ENCODE measurements at places on chromosomes 6 and 20.

DNA sequence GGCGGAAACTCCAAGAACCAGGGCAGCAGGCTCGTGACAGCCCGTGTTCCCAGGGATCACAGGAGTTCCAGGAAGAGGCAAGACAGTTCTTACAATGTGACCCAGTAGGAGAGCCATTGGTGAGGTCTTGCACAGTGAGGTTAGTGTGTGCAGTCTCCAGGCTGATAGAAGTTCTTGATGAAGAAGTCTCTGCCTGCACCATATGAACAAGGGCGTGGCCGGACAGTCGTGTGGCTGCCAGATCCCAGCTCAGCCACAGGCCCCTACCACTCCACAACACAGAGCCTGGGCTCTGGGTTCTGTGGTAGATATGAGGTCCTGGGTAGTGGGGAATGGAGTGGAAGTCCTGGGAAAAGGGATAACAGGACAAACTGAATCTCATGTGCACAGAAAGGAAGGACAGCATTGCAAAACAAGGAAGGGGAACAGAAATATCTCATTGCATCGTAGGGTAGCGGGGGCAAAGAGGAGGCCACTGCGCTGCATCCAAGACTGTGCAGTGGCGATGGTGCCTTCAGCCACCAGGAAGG is 65.2 kb downstream of the STX11 start:
- no peak for DNase-seq

GRCh38 chr6:2920671-2921112 is 17.6 kb upstream of the SERPINB9 start:
- DNase-seq = no peak

DNA sequence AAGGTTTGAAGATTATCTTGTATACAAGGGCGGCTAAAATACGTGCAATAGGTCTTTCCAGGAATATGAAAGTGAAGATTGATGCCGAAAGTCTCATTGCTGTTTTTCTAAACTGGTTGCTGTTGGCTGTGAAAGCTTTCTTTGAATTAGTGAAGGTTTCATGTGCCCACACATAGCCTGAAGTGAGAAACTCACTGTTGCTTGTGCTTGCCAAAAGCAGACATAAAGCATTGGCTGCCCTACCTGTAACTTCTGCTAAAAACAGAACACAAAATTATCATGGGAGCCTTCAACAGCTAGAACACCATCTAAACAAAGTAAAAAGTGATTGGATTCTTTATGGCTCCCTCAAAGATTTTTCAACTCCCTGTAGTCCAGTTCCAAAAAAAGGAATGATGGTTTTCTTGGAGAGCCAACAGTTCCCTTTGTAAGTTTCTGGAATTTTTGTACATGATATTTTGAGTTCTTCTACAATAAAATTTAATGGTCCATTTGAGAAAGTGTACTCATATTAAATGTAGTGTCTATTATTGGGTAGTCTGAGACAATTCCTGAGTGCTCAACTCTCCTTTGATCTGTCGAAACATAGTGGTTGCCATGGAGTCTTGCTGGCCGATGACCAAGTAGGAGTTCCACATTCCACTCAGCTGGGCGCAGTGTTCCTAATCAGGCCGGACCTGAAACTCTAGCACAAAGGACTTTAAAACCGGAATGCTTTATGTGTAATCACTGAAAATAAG is 68.5 kb downstream of the PLEKHG1 start:
- no peak for DNase-seq

DNA sequence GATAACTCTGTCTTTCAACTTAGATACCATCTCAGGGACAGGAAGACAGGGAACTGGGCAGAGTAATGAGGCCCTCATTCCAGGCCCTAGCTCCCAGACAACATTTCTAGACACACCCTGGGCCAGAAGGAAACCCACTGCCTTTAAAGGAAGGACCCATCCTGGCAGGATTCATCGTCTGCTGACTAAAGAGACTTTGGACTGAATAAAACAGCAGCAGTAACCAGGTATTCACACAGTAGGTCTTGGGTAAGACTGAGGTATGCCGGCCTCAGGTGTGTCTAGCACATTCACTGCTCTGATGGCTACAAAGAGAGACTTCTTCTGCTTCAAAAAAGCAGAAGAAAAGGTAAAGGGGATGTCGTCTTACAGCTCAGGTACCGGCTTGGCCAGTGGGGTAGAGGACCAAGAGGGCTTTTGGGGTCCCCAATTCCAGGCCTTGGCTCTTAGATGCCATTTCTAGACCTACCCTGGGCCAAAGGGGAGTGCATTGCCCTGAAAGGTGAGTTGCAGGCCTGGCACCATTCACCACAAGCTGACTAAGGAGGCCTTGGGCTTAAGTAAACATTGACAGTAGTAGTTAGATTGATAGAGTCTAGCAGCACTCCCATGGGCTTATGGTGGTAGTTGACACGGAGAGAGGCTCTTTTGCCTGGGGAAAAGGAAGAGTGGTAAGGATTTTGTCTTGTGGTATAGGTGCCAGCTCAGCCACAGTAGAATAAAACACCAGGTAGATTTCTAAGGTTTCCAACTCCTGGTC is 13.4 kb downstream of the SNX14 start:
- no peak for DNase-seq

DNA sequence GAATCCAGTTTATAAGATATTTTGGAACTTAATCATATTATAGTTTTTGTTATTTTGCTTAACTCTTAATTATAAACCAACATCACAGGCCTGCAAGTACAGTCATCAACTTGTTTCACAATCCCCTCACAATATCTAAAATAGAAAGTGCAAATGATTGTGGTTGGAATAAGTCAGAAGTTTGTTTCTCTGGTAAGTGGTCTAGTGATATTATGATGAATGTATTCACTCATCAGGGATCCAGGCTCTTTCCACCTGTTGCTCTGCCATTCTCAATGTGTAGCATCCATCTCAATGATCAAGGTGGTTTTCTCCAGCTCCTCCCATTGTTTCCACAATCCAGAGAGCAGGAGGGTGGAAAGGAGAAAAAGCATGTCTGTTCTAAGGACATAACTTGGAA is 54.2 kb downstream of the OPN5 start:
- DNase-seq = no peak

- DNase-seq = no peak
Measured at GRCh38 chr6:126738146-126738545, 380.3 kb upstream of the RSPO3 start.

- DNase-seq = no peak
Measured at GRCh38 chr6:137291441-137291840, 72.3 kb upstream of the IFNGR1 start.

GRCh38 chr20:1810926-1811620 is 84.1 kb upstream of the SIRPA start:
- no peak for DNase-seq

DNA sequence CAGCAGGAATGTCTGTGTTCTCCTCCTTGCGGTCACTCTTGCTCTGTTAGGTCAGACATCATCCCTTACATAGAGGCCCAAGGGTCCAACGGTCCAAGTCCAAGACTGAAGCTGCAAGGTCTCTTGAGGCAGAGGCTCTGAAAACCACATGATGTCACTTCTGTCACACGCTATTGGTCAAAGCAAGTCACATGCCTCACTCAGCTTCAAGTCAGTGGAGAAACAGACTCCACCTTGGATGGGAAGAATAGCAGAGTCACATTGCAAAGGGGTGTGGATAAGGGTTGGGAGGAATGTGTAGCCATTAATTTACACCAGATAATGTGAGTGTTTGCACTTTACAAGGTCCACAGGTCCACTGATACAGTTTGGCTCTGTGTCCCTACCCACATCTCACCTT is 17.5 kb downstream of the SLC52A3 start:
- no peak for DNase-seq
